ENCODE measurements at places on chromosomes 7 and 10. TPM values are rescaled to one million over a fixed set of nuclear protein-coding genes. Genes with fewer than 3 reads are reported as not detected.

Gene RPEL1
- total RNA-seq = not detected

Gene INSIG1
- total RNA-seq = 87.7 TPM

Gene SPDYE2
- total RNA-seq = not detected

Gene CBX3
- 284 TPM for total RNA-seq

Gene PPP1R3A
- not detected for total RNA-seq

Gene CPN1
- not detected for total RNA-seq

Gene CDK1
- 104 TPM for total RNA-seq

Gene HMX3
- not detected for total RNA-seq

Gene CYP26C1
- not detected for total RNA-seq

Gene PRRT4
- total RNA-seq = 0.21 TPM

Gene OPN4
- total RNA-seq = not detected

Gene GRID2IP
- total RNA-seq = 0.12 TPM

Gene NPVF
- total RNA-seq = not detected

Gene PTPRN2
- total RNA-seq = 0.47 TPM

Gene TRIM73
- 5.7 TPM for total RNA-seq

Gene TMEM176B
- total RNA-seq = not detected

Gene CCL24
- not detected for total RNA-seq

Gene FEZF1
- not detected for total RNA-seq

Gene CEP55
- 53.0 TPM for total RNA-seq

Gene CTTNBP2
- total RNA-seq = not detected

Gene FRG2B
- 0.20 TPM for total RNA-seq

Gene UNCX
- total RNA-seq = not detected

Gene SVOPL
- total RNA-seq = not detected

Gene FAM25C
- total RNA-seq = not detected

Gene TMEM270
- total RNA-seq = not detected

Gene LIPM
- not detected for total RNA-seq

Gene CRPPA
- 1.1 TPM for total RNA-seq

Gene EBLN1
- total RNA-seq = not detected

Gene ADAP1
- total RNA-seq = 87.7 TPM

Gene MYL10
- not detected for total RNA-seq

Gene AKR1E2
- total RNA-seq = 6.6 TPM

All from activated T-helper 1 cell treated with anti-CD3 and anti-CD28 coated beads, Interleukin-12 subunit alpha, Interleukin-12 subunit beta, Interleukin-2, Interleukin-4 antibody, amounts not matched to agents 30 ng/mL and 10 ng/mL and 1 ng/mL, durations not matched to agents 14 hours and 24 hours and 36 hours (primary cell).